Activated T-cell treated with anti-CD3 and anti-CD28 coated beads, Interleukin-2, amount 50 U/mL, for 72 hours (primary cell): ENCODE measurements at places on chromosomes 3 and 15.

DNA sequence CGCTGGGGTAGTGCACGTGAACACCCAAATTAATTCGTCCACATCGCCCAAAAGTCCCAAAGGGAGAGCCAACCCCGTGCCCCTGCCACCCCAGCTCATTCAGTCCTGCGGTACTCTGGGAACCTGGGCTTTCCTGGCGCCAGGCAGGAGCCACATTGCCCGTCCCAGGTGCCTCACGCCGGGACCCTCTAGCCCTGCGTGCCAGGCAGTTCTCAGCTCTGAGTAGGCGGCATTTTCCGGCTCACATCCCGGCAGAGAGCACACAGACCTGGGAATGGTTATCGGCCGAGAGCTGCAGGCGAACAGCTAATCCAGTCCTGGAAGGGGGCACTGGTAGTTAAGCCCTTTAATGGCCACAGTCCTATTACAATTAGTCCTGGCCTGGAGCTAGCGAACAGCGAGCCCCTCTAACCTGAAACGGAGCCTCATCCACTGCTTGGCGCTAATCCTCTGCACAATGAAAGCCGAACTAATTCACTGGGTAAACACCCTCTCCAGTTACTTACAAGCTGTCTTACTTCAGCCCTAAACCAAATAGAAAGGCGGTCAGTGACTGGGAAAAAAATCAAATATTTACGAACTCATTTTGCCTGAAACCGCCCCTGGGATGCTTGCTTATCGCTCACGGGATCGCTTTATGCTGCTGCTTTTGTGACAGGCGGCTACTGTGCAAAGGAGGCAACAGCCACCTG is 254.6 kb upstream of the SOX14 start:
- H3K27me3 ChIP-seq: no peaks in the 10 kb centered on the region
- no peak overlapping the region for H3K27ac ChIP-seq

DNA sequence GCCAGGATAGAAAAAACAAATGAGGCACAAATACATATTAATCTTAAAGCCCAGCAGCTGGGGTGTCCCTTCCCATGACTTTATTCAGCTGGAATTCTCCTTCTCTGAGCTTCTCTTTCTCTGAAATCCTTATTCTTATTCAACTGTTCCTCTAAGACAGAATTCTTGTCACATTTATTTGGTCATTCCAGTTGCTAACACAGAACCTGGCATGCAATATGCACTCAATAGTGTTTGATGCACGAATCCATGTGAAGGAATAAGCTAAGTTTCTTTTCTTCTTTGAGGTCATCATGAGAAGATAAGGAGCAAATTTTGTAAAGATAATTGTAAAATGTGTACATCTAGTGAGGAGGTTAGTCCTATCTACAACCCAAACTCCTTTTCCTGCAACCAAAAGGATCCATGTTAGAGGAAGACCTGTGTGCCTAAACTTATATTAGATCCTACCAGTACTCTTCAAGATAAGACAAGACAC is 154.2 kb upstream of the KCNMB2 start:
- DNase-seq: no peak
- peaks cover 16% of the 10 kb centered on the region for H3K27me3 ChIP-seq
- H3K36me3 ChIP-seq: no peaks in the 10 kb centered on the region
- no peak overlapping the region for H3K4me3 ChIP-seq
- H3K27ac ChIP-seq: no peak overlapping the region
- no peaks in the 10 kb centered on the region for H3K4me1 ChIP-seq

GRCh38 chr15:23387621-23388190 is 33.2 kb downstream of the GOLGA8S start:
- peaks cover 6% of the 10 kb centered on the region for H3K27me3 ChIP-seq
- no peak overlapping the region for H3K27ac ChIP-seq
- no peaks in the 10 kb centered on the region for H3K36me3 ChIP-seq
- no peak for DNase-seq

DNA sequence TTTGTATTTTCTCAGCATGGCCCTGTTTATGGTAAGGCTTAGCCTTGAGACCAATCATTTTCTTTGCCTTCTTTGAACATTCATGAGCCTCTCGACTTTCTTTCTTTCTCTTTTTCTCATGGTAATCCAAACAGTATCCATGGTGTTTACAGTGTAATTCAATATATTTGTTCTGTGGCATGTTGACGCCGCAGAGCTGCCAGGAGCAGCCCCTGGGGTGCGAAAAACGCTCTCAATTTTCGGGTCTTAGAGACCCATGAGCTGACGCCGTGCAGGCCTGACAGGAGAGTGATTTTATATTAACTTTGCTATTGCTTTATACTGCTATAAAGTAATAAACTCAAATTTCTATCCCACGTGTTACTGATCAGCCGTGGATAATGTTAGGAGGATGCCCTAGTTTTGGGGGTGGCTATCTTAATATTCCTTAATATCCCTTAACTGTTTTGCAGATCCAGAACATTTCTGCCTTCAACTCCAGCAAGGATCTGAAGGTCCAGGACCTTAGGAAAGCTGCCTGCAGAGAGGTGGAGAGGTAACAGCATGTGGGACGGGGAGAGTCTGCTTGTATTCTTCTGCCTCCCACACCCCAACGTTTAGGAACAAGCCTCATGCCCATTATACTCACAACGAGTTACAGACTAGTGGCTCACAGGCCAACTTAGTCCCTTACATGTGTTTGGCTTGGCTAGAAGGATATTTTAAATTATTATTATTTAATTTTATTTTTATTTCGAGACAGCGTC is 29.3 kb upstream of the MYO1E start:
- H3K27ac ChIP-seq: no peak overlapping the region
- H3K4me1 ChIP-seq: no peaks in the 10 kb centered on the region
- no peaks in the 10 kb centered on the region for H3K36me3 ChIP-seq
- no peak overlapping the region for H3K4me3 ChIP-seq
- DNase-seq: no peak
- H3K27me3 ChIP-seq: peaks cover 22% of the 10 kb centered on the region

GRCh38 chr3:75089841-75090240 is 475.4 kb upstream of the CNTN3 start:
- no peaks in the 10 kb centered on the region for H3K27me3 ChIP-seq
- DNase-seq: no peak
- H3K36me3 ChIP-seq: no peaks in the 10 kb centered on the region
- H3K4me3 ChIP-seq: no peak overlapping the region

- H3K4me1 ChIP-seq: peaks cover 70% of the 10 kb centered on the region
- peaks cover 24% of the 10 kb centered on the region for H3K27me3 ChIP-seq
- H3K27ac ChIP-seq: no peak overlapping the region
Observed at GRCh38 chr3:192848371-192849233, 69.1 kb downstream of the MB21D2 start.

- H3K4me1 ChIP-seq: peaks cover 55% of the 10 kb centered on the region
- peaks cover 43% of the 10 kb centered on the region for H3K36me3 ChIP-seq
- peak overlapping the region; percentile 93 for H3K4me3 ChIP-seq
Observed at GRCh38 chr3:129119365-129120100, 2.1 kb downstream of the RAB43 start.

DNA sequence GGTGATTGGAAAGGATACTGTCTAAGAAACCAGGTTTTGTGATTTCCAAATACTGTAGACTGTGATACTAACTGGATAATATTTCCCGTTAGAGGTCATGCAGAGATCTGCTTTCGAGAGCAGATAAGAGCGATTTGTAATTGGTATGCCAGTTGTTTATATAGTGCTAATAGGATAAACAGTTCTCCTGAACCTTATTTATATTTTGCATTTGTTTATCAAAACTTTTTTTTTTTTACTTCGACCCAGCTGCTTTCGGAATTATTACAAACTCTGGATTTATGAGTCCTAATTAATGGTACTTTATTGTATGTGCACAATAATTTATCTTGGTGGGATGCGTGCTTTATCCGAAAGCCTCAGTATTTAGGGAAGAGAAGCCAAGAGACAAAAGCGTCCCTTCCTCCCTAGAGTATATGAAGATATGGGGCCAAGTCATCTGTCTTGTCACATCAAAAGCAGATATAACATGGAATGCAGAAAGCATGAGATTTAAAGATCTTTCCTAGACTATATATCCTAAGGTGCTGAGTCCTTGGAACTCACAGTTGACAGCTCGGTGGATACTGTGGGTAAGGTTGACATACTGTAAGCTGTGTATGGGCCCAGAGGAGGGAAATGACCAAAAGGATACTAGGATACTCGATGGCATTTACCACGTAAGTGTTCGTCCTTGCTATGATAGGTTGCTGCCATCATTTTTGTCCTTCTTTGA is 62.2 kb downstream of the SMAD6 start:
- no peak overlapping the region for H3K4me3 ChIP-seq
- H3K27ac ChIP-seq: no peak overlapping the region
- DNase-seq: no peak

DNA sequence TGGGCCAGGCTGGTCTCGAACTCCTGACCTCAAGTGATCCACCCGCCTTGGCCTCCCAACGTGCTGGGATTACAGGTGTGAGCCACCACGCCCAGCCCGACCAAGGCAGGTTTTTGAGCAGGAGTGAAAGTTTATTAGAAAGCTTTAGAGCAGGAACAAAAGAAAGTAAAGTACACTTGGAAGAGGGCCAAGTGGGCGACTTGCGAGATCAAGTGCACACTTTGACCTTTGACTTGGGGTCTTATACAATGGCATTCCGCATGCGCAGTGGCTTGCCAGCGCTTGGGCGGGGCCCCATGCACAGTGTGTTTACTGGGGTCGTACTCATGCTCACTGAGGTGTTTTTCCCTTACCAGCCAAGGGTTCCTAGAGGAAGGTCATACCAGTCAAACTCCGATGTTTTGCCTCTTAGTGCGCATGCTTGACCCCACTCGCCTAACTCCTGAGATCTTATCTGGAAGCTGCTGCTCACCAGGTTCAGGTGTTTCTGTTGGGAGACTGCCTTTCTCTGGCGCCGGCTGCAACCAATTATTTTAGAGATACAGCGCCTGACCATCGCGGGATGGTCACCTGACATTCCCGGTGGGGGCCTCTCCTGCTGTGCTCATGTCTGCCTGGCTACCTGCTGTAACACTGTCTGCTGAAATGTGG is 46.9 kb upstream of the FLNB start:
- DNase-seq: no peak
- H3K4me1 ChIP-seq: peaks cover 31% of the 10 kb centered on the region
- H3K27ac ChIP-seq: no peak overlapping the region
- H3K27me3 ChIP-seq: no peaks in the 10 kb centered on the region
- H3K36me3 ChIP-seq: no peaks in the 10 kb centered on the region

- DNase-seq: no peak
- no peaks in the 10 kb centered on the region for H3K4me1 ChIP-seq
- peak overlapping the region; percentile 20 for H3K27ac ChIP-seq
- H3K27me3 ChIP-seq: no peaks in the 10 kb centered on the region
- H3K36me3 ChIP-seq: peaks cover 3% of the 10 kb centered on the region
Observed at GRCh38 chr15:52317688-52318087, 22.1 kb upstream of the MYO5C start.

- H3K27me3 ChIP-seq: no peaks in the 10 kb centered on the region
- no peak for DNase-seq
Observed at GRCh38 chr3:173599673-173600072, 202.1 kb downstream of the NLGN1 start.
